ENCODE measurements at places on chromosomes 1 and 21. TPM values are rescaled to one million over a fixed set of nuclear protein-coding genes. Genes with fewer than 3 reads are reported as not detected.

The CCDC17 gene
- total RNA-seq, result 1.1 TPM

The PDC gene
- total RNA-seq, result not detected

GRCh38 chr1:115233598-115233997 is 104.5 kb downstream of the NGF start:
- no peak overlapping the region for H3K4me3 ChIP-seq
- peaks cover 1% of the 10 kb centered on the region for H3K27me3 ChIP-seq
- no peak for DNase-seq
- H3K36me3 ChIP-seq, result no peaks in the 10 kb centered on the region

DNA sequence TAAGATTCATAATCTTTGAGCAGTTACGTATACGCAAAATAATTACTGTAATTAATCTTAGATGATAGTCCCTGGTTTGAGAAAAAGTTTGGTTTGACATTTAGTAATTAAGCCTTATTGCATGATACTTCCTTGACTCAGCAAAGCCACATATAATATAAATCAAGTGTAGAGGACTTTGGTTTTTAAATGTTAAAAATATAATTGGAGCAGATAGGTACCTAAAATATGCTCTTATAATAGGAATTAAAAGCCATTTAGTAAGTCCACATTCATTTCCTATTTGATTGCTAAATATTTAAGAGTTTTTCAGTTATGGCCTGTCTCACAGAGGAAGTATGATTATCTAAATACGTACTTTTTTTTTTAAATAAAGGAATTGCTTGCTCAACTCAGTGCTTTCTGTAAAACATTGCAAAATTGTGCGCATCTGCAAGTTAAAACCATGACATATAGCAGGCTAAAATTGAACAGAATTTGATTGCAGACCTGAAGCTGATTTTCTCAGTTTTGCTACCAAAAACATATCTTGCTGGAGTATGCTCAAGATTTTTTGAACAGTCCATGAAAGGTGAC is 20.4 kb downstream of the RPE65 start:
- no peak overlapping the region for H3K27ac ChIP-seq
- H3K4me1 ChIP-seq, result no peaks in the 10 kb centered on the region
- no peaks in the 10 kb centered on the region for H3K27me3 ChIP-seq
- no peak overlapping the region for H3K4me3 ChIP-seq

All from activated CD4-positive, alpha-beta memory T cell treated with anti-CD3 and anti-CD28 coated beads for 36 hours (primary cell).